Fibroblast of upper back skin (primary cell): ENCODE measurements at places on chromosomes 4 and X.

- no peak for DNase-seq
Observed at GRCh38 chr4:139329665-139330200, 27.5 kb upstream of the NDUFC1 start.

DNA sequence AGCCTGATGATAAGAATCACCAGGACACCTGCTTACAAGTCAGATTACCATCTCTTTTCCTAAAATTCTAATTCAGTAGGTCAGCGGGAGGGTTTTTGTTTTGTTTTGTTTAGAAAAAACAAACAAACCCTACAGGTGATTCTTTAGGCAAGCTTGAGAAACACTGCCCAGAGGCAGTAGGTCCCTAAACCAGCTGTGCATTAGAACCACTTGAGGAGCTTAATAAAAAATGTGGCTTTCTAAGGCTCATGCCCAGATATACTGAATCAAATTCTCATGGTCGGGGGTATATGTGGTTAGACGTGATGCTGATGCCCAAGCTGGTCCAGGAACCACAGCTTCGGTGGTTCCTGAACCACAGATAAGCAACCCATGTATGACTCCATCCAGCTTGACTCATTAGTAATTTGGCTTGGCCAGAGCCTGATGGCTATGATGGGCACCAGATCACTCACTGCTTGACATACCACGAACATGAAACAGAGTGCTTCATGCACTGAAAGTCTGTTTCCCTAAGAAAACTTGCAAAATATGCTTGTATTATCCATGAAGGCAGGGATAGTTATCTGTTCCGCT is 338.1 kb upstream of the F9 start:
- peak; percentile 1 for DNase-seq

DNA sequence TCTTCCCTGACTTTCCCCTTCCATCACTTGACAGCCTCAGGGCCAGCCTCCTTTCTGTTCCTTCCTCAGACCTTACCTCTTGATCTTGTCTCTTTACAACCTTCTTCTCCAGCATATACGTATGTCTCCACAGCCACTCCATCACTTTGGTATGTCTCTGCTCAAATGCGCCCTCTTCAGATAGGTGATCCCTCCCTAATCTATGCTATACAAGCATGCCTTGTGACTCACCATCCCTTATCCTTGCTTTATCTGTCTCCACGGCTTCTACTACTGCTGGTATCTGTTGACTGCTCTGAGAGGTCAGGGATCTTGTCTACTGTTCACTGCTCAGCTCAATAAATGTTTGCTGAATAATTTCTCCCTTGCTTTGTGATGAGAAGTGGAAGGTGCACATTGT is 9.0 kb downstream of the ARAP2 start:
- DNase-seq, result no peak

DNA sequence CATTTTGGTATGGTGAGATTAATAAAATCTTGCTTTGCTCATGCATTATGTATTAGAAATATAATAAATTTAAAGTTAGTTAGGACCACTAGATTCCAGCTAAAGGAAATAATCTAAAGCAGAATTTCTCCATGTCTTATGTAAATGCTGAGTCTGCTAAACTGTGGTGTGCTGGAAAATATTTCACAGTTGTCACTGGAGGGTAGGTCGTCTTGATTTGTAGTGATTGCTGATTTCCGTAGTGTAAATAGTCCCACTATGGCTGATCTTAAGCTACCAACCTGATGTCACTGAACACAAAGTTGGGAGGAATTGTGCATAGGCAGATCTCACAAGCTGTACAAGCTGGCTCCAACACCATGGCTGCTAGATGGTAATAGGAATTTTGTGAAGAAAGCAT is 133.4 kb upstream of the NR3C2 start:
- DNase-seq, result no peak

GRCh38 chr4:112677519-112678091 is 40.7 kb downstream of the LARP7 start:
- no peak for DNase-seq
